AG04450 (cell line): ENCODE measurements at places on chromosomes 11 and 22.

DNA sequence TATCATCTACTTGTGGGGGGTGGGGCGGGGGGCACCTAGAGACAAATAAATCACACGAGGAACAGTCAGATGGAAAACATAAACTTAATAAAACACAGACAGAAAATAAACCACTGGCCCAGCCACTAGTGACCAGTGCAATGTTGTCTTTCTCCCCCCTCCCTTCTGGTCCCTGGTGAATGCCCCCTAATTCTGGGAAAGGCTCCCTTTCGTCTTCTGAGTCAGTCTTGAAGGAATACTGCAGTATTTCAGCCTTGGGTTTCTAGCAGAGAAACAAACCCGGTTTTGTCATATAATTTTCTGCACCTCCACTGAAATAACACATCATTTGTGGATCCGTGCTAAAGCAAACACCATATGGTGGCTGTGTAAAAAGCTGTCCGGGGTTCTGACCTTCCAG is 101.7 kb downstream of the ABTB2 start:
- no peak for DNase-seq

- no peak for DNase-seq
Measured at GRCh38 chr11:43681401-43681942, 934 bp downstream of the HSD17B12 start.

DNA sequence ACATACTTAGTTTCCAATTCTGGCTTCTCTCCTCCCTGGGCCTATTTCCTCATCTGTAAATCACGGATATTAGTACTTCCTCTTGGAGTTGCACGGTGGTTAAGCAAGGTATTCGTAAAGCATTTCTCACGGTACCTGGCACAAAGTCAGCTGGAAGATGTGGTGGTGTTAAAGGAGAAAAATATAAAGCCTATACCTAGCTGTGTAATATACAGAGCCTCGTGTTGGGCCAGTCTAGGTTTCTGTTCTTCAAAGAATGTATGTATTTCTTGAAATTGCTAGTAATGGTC is 47.2 kb downstream of the DBX1 start:
- DNase-seq = no peak

GRCh38 chr22:42974223-42974622 is 40.7 kb downstream of the PACSIN2 start:
- DNase-seq = no peak

- no peak for DNase-seq
Measured at GRCh38 chr11:18172666-18173065, at the start of gene MRGPRX4. Gene MRGPRX4, plus strand, starts transcription at chr11:18172837. Its CDS starts 420 bp downstream, at chr11:18173257.

GRCh38 chr11:67194096-67194495 is 72.2 kb upstream of the GRK2 start:
- no peak for DNase-seq

DNA sequence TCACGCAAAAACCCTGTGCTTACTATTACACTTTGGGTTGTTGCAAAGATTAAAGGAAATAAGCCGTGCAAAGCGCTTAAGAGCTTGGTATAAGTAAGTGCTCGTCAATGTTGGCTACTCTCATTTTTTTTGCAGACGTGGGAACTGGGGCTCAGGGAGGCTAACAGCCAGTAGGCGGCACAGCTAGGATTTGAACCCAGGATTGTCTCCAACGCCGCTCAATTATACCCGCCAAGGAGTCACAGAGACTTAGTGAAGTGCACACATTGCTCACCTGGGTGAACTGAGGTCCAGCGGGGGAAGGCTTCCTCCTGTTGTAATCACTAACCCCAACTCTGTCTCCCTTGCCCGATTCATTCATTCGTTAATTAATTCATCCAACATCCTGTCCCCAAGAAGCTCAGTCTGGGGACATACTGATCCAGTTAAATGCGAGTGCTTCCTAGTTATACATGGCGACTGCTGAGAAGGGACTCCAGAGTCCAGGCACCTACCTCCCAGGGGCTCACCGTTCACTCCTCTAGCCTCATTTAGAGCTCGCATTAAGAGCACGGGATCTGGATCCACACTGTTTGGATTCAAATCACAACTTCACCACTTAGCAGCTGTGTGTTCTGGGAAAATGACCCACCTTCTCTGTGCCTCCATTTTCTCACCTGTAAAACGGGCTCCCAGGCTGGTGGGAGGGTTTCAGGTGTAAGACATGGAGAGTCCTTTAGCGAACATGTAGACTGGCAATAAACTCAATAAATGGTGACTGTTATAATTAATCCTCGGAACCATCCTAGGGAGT is 838 bp upstream of the MTFP1 start:
- DNase-seq = no peak

DNA sequence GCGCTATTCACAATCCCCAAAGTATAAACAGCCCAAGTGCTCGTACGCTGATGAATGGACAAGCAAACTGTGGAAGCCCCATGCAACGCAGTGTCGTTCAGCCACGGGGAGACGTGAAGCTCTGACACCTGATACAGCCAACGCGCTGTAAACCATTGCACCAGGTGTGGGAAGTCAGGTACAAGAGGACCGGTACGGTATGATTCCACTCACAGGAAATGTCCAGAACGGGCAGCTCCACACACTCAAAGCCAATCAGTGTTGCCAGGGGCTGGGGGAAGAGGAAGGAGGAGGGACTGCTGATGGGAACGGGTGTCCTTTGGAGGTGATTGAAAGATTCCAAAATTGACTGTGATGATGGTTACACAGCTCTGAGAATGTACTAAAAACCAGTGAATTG is 64.5 kb downstream of the BRD1 start:
- no peak for DNase-seq

DNA sequence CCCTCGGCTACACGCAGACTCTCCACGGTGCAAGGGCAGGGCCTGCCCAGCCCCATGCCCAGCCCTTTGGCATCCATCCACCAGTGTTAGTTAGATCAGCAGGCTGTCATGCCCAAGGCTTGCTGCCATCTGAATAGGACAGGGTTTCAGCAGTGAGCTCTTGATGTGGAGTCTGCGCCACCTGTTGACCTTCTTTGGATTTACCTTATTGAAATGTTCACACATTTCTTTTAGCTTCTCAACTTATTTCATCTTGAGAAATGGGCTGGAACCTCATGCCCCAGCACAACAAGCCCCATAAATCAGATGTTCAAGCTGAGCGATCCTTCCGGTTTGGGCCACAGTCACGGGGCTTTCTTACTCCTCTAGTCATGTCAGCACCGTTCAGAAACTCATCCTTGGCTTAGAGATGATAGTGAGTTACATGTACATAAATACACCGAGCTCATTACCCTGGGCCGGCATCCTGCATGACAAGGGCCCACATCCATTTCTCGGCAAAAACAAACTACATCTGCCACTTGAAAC is 61.7 kb downstream of the PARVB start:
- DNase-seq = no peak

DNA sequence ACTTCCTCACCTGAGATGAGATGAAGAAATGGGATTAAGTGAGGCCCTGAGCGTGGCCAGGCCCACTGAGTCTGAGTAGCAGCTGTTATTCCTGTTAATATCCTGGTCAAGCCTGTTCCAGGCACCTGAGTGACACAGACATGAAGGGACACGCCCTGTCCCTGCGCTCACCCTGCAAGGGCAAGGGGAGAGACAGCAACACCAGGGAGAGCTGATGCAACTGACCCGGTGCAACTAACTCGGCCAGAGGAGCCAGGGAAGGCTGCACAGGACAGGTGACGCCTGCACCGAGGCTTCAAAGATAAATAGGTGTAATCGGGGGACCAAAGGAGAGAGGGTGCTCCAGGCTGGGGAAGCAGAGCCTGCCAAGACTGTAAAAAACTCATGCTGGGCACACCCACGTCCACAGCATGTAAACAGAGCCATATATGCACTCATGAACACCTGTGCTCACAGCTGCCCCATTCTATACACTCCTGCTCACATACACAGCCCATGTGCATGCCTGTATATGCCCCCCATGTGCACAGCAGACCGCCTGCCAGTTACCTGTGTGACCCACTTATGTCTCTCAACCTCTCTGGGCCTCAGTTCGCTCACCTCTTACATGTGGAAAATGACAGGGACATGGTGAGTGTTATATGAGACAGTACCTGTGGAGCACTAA is 22.8 kb upstream of the GCAT start:
- no peak for DNase-seq

- peak; percentile 86 for DNase-seq
Measured at GRCh38 chr11:8671193-8671612, 11.3 kb downstream of the TRIM66 start.

GRCh38 chr11:77035039-77035438 is 841 bp downstream of the B3GNT6 start:
- DNase-seq = no peak

DNA sequence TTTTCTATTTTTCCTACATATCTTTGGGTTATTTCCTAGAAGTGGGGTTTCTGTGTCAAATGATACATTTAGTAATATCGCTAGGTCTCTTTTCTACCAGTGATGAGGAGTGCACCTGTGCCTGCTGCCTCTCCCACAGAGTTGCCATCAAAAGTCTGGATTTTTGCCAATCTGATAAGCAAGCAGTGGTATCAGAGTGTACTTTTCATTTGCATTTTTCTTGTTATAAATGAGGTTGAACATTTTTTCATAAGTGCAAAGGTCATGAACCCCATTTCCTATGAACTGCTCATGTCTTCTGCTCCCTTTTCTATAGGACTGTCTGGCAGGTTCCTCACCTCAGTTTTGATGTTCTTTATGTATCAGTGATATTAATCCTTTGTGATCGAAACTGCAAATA is 1.7 kb downstream of the TRPM5 start:
- DNase-seq = no peak

DNA sequence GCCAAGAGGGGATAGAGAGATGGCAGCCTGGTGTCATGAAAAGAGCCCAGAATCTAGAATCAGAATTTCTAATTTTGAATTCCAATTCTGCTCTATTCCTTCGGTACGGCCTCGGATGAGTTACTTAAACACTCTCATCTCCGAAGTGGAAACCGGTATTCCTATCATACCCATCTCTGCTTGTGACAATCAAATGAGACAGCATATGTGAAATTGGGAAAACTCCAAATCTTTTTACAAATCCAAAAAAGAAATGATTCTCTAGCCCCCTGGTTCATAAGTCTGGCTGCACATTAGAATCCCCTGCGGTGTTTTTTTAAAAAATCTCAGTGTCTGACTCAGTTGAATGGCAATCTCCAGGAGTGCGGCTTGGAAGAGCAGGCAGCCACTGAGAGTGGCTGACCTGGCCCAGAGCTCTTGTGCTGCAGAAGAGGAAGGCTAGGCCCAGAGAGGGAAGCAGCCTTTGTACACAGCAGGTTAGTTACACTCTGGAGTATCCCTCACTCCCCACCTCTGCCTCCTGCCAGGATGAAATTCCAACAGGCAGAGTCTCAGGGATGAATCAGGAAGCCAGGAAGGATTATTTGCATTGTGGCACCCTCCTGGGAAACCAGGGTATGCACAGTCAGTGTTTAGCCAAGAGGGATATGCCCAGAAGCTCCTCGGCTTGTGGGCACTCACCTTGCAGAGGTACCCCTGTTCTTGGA is 93.6 kb upstream of the ISX start:
- DNase-seq = no peak

DNA sequence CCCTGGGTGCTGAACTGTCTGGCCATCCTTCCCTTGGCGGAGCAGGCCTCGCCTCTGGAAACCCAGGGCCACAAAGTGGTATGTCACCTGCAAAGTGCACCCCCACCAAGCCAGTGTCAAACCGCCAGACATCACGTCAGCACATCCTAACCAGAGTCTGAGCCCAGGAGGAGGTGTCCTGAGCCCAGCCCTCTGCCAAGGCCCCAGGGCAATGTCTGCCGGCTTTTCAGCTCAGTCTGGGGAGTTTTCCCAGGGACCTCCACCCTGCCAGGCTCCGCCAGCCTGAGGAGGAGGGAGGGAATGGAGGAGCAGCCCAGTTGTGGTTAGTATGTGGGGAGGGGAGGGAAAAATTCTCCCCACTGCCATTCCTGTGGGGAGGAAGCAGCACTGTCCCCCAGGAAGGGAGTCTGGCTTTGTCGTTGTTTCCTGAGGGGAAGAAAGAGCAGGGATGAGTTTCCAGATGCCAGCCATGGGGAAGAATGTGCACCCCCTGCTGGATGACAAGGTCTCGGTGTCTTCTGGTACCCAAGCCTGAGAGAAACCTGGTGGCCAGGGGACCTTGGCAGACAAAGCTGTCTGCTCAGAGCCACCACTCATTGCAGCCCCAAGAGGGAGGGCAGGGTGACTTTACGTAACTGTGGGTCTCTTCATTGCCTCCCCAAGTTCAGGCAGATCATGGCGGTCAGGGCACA is 81.4 kb upstream of the CD82 start:
- no peak for DNase-seq

DNA sequence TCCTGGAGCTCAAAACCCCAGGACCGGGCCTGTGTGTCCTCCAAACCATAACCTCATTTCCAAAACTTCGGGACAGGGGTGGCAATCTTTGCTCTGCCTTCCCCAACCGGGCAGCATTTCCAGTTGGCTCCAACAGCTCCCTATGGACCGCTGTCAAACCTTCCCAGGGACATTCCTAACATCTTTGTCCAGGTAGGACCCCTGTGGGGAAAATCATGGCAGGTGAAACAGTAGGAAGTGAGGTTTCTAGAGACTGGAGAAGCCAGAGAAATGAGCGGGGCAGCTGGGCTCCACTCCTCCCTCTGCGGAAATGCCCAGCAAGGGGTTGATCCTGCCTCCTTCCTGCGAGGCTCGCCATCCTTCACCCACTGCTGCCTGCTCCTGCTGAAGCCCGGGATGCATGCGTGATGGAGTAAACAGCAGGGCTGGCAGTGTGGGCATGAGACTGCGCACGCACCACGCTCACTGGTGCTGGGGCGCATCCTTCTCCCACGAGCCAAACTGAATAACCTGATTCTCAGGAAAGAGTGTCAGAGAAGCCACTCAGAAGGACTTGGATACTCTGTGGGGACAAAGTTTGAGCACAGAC is 136.4 kb downstream of the BUD13 start:
- no peak for DNase-seq

DNA sequence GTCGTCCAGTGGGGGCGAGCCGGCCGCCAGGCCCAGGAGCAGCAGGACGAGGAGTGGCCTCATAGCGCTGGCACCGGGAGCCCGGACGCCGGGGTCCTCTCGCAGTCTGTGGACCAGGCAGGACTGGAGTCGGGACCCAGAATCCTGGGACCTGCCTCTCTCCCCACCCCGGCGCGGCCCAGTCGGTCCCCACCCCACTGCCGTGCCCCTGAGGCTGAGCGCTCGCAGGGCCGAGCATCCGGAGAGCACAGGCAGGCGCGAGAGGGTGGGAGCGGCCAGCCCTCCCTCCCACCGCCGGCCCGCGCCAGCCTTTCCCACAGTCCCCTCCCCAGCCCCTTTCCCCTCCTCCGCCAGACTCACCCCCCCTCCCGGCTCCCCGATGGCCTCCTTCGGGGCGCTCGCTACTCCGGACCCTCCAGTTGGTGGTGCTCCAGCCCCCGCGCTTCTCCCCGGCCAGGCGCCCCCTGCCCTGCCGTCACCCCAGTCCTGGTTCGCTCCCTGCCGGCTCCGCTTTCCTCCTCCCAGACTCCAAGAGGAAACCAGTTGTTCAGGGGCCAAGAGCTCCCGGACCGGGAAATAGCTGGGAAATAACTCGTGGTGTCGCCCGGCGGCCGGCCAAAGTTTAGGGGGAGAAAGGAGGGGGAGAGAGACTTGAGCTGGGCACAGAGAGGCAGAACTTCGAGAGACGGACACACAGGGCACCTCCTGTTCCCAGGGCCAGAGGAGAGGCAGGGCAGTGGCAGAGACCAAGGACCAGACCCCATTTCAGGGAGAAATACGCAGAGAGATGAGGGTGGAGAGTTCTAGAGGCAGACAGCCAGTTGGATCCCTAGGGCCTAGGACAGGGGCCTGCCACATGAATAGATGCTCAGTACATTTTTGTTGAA is at the start of gene C1QTNF5:
Gene C1QTNF5, minus strand, starts transcription at position 549 of the 887 bp plus-strand sequence. Its CDS starts 486 bp downstream, at position 63.
- no peak for DNase-seq
